ENCODE measurements at places on chromosomes 5 and 9.

DNA sequence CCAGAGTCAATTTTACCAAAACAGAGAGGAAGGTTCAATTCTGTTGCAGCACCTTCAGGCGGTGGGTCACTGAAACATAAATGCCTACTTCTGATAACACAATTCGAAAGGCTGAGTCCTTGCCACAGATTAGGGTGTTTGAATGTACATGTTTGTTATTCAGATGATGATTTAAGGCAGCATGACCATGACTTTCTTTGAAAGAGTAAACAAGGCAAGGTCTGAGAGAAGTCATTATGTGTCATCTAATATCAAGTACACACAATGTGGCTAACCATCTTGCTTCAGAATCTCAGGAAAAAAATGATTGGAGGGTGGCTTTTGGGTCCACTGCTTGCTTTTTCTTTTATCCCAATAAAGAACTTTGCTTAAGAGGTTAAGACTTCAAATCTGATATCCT is 457.5 kb downstream of the TAF11L14 start:
- H3K27ac ChIP-seq, result no peak overlapping the region
- H3K4me1 ChIP-seq, result no peaks in the 10 kb centered on the region
- no peaks in the 10 kb centered on the region for H3K27me3 ChIP-seq
- H3K36me3 ChIP-seq, result no peaks in the 10 kb centered on the region

DNA sequence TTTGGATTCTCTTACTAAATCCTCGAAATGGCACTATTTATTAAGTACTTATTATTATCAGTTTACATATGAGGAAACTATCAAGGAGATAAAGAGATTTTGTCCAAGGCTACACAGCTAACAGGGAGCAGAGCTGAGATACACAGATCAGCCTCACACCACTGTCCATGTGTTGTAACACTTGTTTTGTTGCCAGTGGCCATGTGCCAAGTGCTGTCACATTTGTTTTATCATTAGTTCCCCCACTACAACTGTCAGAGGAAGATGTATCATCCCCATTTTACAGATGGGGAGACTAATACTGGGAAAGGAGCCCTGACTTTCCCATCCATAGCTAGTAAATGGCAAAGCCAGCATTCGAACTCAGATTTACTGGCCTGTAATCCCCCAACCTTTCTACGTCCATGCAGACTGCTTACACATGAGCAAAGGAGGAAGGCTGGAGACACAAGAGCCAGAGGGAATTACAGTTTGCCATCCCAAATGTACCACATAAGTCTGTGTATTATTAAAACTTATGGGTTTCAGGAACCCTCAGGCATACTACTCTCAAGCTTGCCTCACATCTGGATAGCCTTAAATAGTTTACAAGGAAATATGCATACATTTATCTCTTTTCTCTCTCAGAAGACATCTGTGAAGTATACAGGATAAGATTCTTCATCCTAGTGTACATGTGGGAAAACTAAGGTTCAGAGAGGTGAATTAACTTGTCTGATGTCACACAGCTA is 25.1 kb downstream of the PAPPA start:
- DNase-seq, result no peak
- no peaks in the 10 kb centered on the region for H3K27me3 ChIP-seq
- no peak overlapping the region for H3K4me3 ChIP-seq

DNA sequence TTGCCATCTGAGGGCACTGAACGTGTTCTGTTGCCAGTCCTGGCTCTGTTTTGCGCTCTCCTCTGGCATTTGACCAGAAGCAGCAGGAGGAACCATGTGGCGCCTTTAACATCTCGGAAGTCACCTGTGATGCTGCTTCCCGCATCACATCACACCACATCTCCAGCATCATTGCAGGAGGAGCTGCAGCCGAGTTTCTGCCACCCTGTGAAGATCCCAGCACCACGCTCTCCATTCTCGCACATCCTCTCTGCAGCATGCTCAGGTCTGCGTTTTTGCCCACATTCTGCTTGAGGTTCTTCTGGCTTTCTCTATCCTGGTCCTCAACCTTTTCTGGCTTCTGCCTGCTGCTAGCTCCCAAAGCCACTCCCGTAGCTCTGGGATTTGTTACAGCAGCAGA is 11.0 kb upstream of the IRX4 start:
- no peaks in the 10 kb centered on the region for H3K36me3 ChIP-seq
- H3K27me3 ChIP-seq, result peaks cover 3% of the 10 kb centered on the region
- H3K4me3 ChIP-seq, result no peak overlapping the region
- H3K4me1 ChIP-seq, result no peaks in the 10 kb centered on the region
- DNase-seq, result no peak
- H3K27ac ChIP-seq, result no peak overlapping the region

DNA sequence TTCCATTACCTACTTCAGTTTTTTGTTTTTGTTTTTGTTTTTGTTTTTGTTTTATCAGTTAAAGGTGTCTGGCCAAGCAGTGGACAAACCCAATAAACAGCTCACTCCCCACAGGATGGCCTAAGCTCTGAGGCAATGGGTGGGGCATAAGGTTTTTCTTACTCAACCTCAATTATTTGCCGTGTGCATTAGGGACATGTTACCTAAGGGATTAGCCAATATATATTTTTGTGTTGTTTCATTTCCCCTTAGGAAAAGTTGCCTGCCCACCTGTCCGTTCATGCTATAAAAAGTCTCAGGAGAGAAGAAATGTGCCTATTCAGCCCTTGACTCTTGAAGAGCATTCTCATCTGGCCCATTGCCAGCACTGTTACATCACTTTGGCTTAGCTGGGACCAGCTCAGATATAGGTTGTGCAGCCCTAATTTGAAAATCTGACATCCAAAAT is 7.3 kb downstream of the SH3RF2 start:
- H3K27me3 ChIP-seq, result no peaks in the 10 kb centered on the region
- H3K27ac ChIP-seq, result peak overlapping the region; percentile 58

- no peak for DNase-seq
- H3K36me3 ChIP-seq, result no peaks in the 10 kb centered on the region
- H3K27ac ChIP-seq, result no peak overlapping the region
- H3K4me3 ChIP-seq, result no peak overlapping the region
- H3K27me3 ChIP-seq, result no peaks in the 10 kb centered on the region
Measured at GRCh38 chr5:112116371-112116770, 302.7 kb downstream of the EPB41L4A start.

GRCh38 chr5:2109566-2109965 is 226.8 kb upstream of the IRX4 start:
- H3K4me3 ChIP-seq, result no peak overlapping the region
- no peak for DNase-seq
- H3K27me3 ChIP-seq, result no peaks in the 10 kb centered on the region
- no peaks in the 10 kb centered on the region for H3K4me1 ChIP-seq
- H3K36me3 ChIP-seq, result no peaks in the 10 kb centered on the region

- peaks cover 2% of the 10 kb centered on the region for H3K4me1 ChIP-seq
- H3K4me3 ChIP-seq, result no peak overlapping the region
- H3K36me3 ChIP-seq, result no peaks in the 10 kb centered on the region
- H3K27me3 ChIP-seq, result no peaks in the 10 kb centered on the region
- peak overlapping the region; percentile 79 for H3K27ac ChIP-seq
- DNase-seq, result no peak
Measured at GRCh38 chr9:91100878-91101450, 260.8 kb downstream of the AUH start.

DNA sequence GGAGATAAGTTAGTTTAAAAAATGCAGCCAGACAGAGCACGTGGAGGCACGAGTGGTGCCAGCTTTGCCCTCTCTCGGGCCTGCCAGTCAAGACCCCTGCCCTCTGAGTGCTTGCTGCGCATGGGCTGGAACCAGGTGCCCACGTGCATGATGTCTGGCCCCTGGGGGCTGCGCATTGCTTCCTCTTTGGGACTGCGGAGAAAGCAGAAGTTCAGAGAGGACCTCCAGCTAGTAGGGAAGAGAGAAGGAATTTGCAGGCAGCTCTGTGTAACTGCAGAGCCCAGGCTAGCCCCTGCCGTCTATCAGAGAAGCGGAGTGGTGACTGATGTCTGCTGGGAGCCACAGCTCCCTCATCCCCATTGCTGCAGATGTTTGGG is 9.7 kb upstream of the RNU6ATAC start:
- peaks cover 26% of the 10 kb centered on the region for H3K4me1 ChIP-seq
- H3K36me3 ChIP-seq, result no peaks in the 10 kb centered on the region
- no peak for DNase-seq

- no peaks in the 10 kb centered on the region for H3K36me3 ChIP-seq
- H3K4me1 ChIP-seq, result no peaks in the 10 kb centered on the region
- DNase-seq, result no peak
Measured at GRCh38 chr5:98535901-98536300, 237.6 kb upstream of the RGMB start.

GRCh38 chr9:34892886-34893285 is 65.2 kb upstream of the PHF24 start:
- no peaks in the 10 kb centered on the region for H3K36me3 ChIP-seq
- H3K4me1 ChIP-seq, result no peaks in the 10 kb centered on the region
- DNase-seq, result no peak
- H3K27ac ChIP-seq, result no peak overlapping the region
- no peaks in the 10 kb centered on the region for H3K27me3 ChIP-seq

DNA sequence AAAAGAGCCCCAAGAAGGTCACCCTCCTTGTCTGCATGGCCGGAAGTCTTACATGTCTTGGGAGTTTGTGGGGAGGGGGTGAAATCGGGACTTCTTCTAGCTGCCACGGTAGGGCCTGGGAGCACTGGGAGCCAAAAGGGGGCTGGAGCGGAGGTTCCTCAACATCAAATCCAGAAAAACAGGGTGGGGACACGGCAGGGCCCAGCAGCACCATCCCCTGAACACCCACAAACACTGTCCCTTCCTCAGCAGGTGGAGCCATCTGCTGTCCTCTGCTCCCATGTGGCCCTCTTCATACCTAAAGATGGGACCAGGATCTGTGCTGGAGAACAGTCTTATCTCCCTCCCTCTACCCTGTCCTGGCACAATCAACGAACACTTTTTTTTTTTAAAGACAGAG is 2.7 kb downstream of the TERT start:
- H3K36me3 ChIP-seq, result no peaks in the 10 kb centered on the region
- no peak overlapping the region for H3K27ac ChIP-seq
- no peak overlapping the region for H3K4me3 ChIP-seq
- DNase-seq, result no peak

- H3K27me3 ChIP-seq, result no peaks in the 10 kb centered on the region
- H3K27ac ChIP-seq, result no peak overlapping the region
- DNase-seq, result no peak
- H3K4me3 ChIP-seq, result no peak overlapping the region
- H3K4me1 ChIP-seq, result peaks cover 44% of the 10 kb centered on the region
- peaks cover 22% of the 10 kb centered on the region for H3K36me3 ChIP-seq
Measured at GRCh38 chr9:129629251-129629820, 3.4 kb downstream of the NTMT1 start.

DNA sequence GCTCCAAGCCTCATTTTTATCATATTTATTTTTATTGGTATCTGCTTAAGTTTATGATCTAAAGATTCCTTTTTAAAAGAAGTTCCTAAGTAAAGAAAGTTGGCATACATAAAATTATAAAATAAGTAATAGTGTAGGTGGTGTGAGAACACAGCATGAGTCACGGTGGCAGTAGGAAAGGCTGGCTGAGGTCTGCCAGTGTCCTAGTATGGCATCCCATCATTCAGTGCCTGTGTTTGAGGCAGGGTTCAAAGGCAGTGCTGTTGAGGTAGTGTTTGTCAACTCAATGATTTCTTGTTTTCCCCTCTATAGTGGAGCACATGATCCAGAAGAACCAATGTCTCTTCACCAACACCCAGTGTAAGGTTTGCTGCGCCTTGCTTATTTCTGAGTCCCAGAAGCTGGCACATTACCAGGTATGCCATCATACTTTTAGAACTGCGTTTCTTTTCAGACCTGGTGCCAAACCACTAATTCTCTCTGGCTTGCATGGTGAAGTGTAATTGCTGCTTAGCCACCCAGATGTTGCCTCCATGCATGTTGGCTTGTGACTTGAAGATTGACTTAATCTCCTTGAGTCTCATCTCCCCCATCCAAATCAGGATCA is 18.4 kb downstream of the ZNF346 start:
- H3K4me1 ChIP-seq, result no peaks in the 10 kb centered on the region
- H3K4me3 ChIP-seq, result no peak overlapping the region
- peaks cover 12% of the 10 kb centered on the region for H3K36me3 ChIP-seq
- no peak overlapping the region for H3K27ac ChIP-seq

DNA sequence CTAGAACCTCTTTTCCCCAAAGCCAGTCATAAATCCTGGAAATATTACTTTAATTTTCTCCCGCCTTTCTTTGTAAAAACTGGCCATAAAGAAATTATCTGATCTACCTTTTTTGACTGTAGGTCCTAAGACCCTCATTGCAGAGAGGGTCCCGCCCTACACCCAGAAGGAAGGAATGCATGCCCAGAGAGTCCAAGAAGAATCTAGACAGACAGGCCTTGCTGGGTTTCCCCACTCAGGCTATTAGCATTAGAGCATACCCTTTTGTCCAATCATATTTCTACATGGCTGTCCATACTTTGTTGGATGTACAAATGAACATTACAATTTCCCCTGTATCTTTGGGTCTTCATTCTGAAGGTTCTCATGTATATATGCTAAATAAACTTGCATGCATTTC is 1.9 kb upstream of the ATG10 start:
- H3K36me3 ChIP-seq, result no peaks in the 10 kb centered on the region
- no peak overlapping the region for H3K27ac ChIP-seq
- no peak overlapping the region for H3K4me3 ChIP-seq
- H3K27me3 ChIP-seq, result no peaks in the 10 kb centered on the region

GRCh38 chr5:56244627-56245026 is 11.5 kb upstream of the ANKRD55 start:
- H3K4me3 ChIP-seq, result no peak overlapping the region
- no peak for DNase-seq
- no peaks in the 10 kb centered on the region for H3K36me3 ChIP-seq
- H3K27me3 ChIP-seq, result no peaks in the 10 kb centered on the region
- no peak overlapping the region for H3K27ac ChIP-seq
- H3K4me1 ChIP-seq, result no peaks in the 10 kb centered on the region

DNA sequence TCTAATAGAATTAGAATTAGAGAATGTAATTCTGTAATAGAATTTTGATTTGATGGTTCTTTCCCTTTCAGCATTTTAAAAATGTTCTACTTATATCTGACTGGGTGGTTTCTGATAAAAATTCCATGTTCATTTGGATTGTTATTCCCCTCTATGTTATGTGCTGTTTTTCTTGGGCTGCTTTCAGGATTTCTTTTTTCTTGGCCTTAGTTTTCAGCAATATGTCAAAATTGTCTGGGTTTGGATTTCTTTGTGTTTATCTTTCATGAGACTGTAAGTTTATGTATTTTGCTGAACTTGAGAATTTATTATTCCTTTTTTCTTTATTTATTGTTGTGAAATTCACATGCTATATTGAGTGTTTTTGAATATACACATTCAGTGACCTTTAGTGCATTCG is 189.1 kb downstream of the RANBP17 start:
- no peak overlapping the region for H3K27ac ChIP-seq
- no peak for DNase-seq
- H3K27me3 ChIP-seq, result no peaks in the 10 kb centered on the region
- H3K4me3 ChIP-seq, result no peak overlapping the region
- H3K36me3 ChIP-seq, result no peaks in the 10 kb centered on the region

GRCh38 chr5:151066920-151067319 is 13.9 kb downstream of the TNIP1 start:
- H3K4me1 ChIP-seq, result peaks cover 14% of the 10 kb centered on the region
- peaks cover 14% of the 10 kb centered on the region for H3K36me3 ChIP-seq
- H3K4me3 ChIP-seq, result no peak overlapping the region
- no peaks in the 10 kb centered on the region for H3K27me3 ChIP-seq
- no peak overlapping the region for H3K27ac ChIP-seq
- DNase-seq, result no peak

GRCh38 chr5:80204808-80205614 is 50.8 kb downstream of the SERINC5 start:
- no peaks in the 10 kb centered on the region for H3K27me3 ChIP-seq
- peak; percentile 53 for DNase-seq
- no peak overlapping the region for H3K4me3 ChIP-seq
- H3K4me1 ChIP-seq, result peaks cover 29% of the 10 kb centered on the region
- peaks cover 8% of the 10 kb centered on the region for H3K36me3 ChIP-seq
- H3K27ac ChIP-seq, result peak overlapping the region; percentile 37

All from liver (tissue), 10 donors.